ENCODE measurements at places on chromosomes 16 and 17.
A peak's percentile ranks its signal among the peaks of the same experiment; 100 is the strongest.

DNA sequence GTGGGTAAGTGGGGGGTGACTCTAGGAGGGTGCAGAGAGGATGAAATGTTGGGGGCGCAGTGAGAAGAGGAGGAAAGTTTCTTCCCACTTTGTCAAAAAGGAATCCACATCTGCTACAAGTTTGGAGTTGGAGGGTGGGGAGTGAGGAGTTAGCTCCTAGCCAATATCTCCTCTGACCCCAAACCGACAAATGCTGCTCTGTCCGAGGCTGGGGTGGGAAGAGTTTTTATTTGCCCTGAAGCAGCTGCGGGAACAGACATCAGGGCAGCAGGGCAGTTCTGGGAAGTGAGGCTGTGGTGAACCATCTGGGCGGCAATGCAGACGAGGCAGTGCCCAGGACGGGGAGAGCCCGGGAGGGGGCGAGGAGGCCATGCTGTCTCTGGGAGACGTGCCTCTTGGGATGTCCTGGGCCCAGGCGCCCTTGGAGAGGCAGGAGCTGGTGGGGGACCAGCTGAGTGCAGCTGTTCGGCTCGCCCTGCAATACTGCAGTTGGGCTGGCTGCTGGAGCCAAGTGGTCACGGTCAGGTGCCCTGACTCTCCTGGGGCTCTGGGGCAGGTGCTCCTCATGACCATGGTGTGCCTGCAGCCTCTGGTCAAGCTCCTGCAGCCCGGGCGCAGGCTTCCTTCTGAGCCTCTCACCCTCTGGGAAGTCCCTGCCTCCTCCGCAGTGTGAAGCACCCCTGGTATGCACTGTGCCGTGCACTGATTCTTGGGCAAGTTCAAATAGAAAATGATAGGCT is 6.4 kb upstream of the SOCS3 start:
- no peak for DNase-seq

DNA sequence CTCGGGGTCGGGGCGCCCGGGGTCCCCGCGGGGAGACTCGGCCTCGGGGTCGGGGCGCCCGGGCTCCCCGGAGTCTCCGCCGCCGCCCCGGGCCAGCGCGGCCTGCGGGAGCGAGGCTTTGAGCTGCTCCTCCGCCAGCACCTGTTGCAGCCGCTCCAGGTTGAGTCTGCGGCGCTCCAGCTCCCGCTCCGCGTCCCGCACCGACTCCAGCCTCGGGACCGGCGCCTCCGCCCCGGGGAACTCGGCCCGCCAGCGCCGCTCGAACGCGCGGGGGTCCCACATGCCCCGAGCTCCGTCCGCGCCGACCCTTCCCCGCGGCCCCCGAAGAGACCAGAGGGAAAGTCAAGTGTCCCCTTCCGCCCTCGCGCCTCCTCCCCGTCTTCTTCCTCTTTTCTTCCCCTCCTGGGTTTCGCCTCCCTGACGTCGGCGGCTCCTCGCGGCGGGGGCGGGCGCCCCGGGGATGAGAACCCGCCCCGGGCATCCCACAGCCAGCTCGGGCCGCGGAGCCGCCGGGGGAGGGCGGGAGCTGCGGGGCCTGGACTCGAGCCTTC is 40.8 kb upstream of the BHLHA9 start:
- DNase-seq: peak; percentile 46

GRCh38 chr17:73933164-73933766 is 270.2 kb upstream of the RPL38 start:
- DNase-seq: no peak

DNA sequence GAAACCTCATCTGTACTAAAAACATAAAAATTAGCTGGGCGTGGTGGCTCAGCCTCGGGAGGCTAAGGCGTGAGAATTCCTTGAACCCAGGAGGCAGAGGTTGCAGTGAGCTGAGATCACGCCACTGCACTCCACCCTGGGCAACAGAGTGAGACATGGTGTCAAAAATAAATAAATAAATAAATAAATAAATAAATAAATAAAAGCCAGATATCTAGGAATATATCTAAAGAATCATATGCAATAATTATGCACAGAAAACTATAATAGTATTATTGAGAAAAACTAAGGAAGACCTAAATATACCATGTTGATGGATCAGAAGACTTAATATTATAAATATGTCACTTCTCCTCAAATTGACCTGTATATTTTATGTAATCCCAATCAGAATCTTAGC is 37.0 kb downstream of the TMC7 start:
- DNase-seq: no peak

GRCh38 chr16:85262558-85263238 is 150.4 kb upstream of the CIBAR2 start:
- no peak for DNase-seq

- DNase-seq: no peak
Observed at GRCh38 chr16:27657811-27658210, 107.9 kb downstream of the KATNIP start.

DNA sequence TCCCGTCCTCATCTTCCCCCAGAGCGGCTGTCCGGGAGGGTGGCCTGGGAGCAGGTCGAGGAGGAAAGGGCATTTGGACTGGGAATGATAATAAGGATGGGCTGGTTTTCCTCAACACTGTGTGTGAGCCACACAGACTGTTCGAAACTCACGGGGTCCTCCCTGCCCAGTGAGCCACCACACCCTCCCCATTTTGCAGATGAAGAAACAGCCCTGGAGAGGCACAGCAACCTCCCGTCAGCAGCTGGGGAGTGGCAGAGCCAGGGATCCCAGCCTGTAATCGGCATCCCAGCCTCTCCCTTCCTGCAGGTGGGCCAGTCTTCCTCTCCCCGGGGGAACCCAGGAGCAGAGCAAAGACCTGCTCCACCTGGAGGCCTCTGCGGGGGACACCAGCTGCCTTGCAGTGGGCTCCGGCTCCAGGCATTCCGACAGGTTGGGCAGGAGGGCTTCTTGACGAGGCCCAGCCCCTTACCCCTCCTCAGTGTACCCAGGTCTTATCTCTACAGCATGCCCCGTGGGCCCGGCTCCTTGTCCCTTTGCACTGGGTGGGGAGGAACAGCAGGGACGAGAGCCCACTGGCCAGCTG is 23.8 kb downstream of the ENGASE start:
- DNase-seq: no peak

- no peak for DNase-seq
Observed at GRCh38 chr17:60164697-60165096, 14.9 kb downstream of the CA4 start.

- DNase-seq: no peak
Observed at GRCh38 chr17:79659376-79659775, 48.5 kb upstream of the RBFOX3 start.

DNA sequence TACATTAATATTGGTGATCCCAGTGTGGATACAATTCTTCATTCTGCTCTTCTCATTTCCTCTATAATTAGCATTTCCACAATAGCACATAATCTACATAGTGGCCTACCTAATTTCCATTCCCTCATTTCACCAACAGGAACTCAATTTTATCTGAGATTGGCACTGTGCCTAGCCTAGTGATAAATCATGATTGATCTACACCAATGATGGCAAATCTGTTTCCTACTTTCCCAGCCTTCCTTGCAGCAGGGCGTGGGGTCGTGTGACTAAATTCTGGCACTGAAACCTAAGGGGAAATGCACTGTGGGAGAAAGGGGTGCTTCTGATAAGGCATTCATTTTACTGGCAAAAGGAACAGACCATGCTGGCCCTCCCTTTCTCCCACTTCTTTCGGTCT is 66.6 kb upstream of the TOM1L1 start:
- no peak for DNase-seq

GRCh38 chr17:5902181-5903140 is 167.7 kb upstream of the WSCD1 start:
- no peak for DNase-seq

DNA sequence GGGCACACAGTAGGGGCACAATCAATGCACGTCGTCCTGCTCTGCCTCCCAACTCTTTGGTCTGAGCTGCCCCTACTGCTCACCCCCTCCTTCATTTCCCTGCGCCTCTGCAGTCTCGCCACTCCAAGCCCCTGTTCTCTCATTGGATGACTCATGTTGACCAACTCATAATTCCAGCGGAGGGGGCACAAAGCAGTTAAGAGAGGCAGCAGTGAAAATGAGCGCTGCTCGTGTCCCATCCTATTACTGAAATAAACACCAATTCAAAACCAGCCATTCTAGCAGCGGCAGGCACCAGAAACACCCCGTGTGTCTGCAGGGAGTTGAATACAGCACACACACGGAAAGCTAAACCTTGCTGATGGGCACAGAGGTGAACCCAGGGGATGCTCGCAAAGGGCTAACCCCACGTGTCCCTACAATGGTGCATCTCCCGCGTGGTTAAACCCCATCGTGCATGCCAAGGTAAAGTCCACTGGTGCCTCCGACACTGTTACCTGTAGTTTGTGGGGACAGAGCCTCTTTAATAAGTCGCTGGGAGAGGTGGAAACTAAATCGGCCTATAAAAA is 310.4 kb downstream of the XYLT1 start:
- DNase-seq: no peak

- no peak for DNase-seq
Observed at GRCh38 chr17:45997624-45998023, 1.4 kb upstream of the STH start.

DNA sequence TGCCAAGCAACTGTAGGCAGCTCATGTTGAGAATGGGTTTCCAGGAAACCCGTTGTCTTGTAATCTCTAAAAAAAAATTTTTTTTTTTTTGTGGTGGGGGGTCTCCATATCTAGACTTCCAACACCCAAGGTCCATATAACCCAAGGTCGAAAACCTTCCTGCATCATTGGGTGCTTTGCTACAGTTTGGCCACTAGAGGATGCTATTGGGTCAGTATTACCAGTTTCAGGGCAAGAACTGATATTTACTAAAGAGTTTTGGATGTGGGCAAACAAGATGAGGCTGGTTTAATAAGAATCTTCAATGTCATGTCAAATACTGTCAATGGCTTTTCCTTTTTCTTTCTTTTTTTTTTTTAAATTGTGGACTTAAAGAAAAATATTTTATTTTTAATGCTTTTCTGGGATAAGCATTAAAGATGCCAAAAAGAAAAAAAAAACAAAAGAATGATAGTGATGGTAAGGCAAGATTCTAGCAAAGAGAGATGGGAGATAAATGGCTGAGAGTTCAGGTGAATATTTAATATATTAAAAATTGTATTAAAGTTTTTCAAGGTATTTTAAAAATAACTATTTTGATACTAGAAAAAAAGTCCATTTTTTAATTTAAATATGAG is 62.2 kb downstream of the DHRS7C start:
- no peak for DNase-seq

GRCh38 chr17:15384142-15384787 is 42.9 kb upstream of the TEKT3 start:
- no peak for DNase-seq

- DNase-seq: no peak
Observed at GRCh38 chr16:2333772-2334379, 6.7 kb downstream of the ABCA3 start.

GRCh38 chr16:89602273-89602951 is 11.0 kb upstream of the DPEP1 start:
- DNase-seq: peak; percentile 76

DNA sequence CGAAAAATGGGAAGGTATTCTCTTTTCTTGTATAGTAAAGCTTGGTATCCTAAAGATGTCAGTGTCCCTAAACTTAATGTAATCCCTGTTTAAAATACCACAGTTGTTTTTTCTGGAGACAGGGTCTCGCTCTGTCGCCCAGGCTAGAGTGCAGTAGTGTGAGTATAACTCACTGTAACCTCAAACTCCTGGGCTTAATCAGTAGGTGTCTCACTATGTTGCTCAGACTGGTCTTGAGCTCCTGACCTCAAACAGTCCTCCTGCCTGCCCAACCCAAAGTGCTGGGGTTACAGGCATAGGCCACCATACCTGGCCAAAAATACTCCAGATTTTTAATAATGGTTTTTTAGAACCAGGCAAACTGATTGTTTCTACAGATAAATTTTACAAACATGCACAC is 8.2 kb downstream of the DCAF7 start:
- no peak for DNase-seq

GRCh38 chr16:52184336-52184735 is 362.6 kb downstream of the TOX3 start:
- DNase-seq: no peak

GRCh38 chr17:33262266-33263123 is 30.6 kb downstream of the ASIC2 start:
- no peak for DNase-seq

DNA sequence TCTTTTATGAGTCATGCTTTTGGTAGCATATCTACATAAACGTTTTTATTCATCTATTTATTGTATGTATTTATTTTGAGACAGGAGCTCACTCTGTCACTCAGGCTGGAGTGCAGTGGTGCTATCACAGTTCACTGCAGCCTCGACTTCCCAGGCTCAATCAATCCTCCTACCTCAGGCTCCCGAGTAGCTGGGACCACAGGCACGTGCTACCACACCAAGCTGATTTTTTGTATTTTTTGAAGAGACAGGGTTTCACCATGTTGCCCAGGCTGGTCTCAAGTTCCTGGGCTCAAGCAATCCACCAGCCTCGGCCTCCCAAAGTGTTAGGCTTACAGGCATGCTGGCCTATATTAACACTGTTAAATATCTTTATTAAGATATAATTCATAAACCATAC is 20.4 kb upstream of the IL4R start:
- no peak for DNase-seq

DNA sequence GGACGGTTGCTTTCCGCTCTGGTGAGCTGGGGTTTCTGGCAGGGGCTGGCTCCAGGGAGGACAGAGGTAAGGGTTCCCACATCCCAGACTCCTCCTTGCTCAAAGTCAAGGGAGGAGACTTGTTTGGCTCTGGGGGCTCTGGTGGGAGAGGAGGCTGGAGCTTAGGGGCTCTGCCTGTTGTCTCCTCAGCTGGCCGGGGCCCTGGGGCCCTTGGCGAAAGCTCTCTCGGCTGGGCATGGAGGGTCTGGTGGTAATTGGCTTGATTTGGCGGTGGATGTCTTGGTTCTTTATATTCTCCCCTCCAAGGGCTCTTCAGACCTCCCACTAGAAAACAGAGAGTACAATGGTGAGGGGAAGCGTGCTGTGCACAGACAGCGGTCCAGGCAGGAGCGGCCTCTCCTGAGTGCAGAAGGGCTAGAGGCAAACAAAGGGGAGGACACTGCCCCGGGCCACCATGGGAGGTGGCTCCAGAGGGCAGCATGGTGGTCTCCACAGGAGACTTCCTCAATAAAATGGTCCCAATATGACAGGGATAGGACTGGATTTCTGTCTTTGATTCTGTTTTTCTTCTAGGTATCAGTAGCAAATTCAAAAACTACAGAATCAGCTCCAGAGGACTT is 5.7 kb upstream of the SPATA32 start:
- DNase-seq: no peak

- DNase-seq: no peak
Observed at GRCh38 chr16:88570691-88571092, 489 bp downstream of the ZC3H18 start.
